Spleen (tissue), 13 donors: ENCODE measurements at places on chromosomes 2 and 18.
A peak's percentile ranks its signal among the peaks of the same experiment; 100 is the strongest.

DNA sequence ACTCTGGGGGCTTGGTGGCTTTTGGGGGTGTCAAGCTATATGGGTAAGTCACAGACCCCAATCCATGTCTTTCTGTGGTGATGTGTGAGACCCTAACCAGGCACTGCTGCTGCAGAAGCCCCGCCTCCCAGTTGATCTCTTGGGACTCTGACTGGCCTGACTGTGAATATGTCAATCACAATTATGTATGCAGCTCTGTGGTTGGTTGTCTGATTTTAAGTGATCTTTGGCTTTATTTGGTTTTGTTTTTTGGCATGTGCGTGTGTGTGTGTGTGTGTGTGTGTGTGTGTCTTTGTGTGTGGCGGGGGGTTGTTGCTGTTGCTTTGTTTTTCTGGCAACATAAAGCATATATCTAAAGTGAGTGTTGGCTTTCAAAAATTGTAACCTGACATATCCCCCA is 78.5 kb upstream of the GLS start:
- DNase-seq = no peak

- DNase-seq = no peak
Measured at GRCh38 chr2:41293491-41293890, 754.3 kb upstream of the PKDCC start.

DNA sequence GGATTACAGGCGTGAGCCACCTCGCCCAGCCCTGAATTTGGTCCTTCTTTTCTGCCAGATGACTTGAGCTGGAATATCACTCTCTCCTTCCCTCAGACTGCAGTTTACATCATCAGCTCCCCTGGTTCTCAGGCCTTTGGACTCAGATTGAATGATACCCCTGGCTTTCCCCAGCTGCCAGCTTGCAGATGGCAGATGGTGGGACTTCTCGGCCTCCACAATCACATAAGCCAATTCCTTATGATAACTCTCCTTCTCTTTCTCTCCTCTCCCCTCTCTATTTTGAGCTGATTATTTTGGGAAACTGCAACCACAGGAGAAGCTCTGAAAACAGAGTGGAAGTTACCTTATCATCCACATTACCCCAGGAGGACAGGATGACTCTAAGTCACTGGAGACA is 33.4 kb upstream of the ATP8B1 start:
- no peak for DNase-seq

DNA sequence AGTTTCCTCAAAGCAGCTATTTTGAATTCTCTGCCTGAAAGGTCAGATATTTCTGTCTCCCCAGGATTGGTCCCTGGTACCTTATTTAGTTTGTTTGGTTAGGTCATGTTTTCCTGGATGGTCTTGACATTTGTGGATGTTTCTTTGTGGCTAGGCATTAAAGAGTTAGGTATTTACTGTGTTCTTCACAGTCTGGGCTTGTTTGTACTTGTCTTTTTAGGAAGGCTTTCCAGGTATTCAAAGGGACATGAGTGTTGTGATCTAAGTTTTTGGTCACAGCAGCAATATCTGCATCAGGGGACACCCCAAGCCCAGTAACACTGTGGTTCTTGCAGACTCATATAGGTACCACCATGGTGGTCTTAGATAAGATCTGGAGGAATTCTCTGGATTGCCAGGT is 11.8 kb downstream of the MYO3B start:
- DNase-seq = no peak

GRCh38 chr18:25814841-25815458 is 275.5 kb downstream of the SS18 start:
- DNase-seq = no peak

- no peak for DNase-seq
Measured at GRCh38 chr2:74119339-74119738, 28.4 kb downstream of the BOLA3 start.

DNA sequence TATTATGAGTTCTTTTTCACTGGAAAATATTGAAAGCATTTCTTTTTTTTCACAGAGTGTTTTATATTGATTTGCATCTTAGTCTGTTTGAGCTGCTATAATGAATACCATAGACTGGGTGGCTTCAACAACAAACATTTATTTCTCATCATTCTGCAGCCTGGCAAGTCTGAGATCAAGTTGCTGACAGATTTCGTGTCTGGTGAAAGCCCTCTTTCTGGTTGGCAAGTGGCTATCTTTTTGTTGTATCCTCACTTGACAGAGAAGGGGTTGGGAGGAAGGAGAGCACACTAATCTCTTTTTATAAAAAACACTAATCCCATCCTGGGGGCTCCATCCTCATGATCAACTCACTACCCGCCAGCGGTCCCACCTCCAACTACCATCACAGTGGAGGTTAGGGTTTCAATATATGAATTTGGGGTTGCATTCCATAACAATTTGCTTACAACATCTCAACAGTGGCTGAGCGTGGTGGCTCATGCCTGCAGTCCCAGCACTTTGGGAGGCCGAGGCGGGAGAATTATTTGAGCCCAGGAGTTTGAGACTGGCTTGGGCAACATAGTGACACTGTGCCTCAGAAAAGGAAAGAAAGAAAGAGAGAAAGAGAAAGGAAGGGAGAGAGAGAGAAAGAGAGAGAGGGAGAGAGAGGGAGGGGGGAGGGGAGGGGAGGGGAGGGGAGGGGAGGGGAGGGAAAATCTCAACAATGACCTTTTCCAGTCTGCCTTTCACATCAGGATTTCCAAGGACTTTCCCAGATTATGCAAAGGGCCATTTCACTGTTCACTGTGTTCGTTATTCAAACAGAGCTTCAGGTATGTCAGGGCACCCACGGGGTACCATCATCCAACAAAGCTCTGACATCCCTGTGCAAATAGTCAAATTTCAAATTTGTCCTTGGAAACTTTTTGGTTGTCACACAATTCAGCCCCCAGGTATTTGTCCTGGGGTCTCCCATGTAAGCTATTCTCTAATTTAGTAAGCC is 111.1 kb downstream of the AP1S3 start:
- no peak for DNase-seq

DNA sequence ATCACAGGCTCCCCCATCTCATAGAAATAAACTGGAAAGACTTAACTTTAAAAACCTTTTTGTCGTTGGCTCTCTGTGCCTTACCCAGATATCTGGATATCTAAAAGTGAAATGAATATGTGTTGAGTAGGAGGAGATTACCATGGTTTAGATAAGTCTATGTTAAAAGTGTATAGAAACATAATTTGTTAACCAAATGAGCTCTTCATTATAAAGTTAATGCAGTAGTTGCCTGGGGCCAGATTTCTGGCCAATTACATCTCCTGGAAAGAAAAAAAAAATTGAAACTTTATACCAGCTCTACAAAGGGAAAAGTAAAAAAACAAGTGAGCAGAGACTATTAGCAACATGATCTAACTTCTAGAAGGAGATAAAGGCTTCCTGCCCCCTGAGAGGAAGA is 259.6 kb upstream of the UBE2E3 start:
- DNase-seq = no peak

GRCh38 chr2:104846786-104847585 is 6.9 kb upstream of the POU3F3 start:
- DNase-seq = no peak

GRCh38 chr18:61666876-61667590 is 225.8 kb downstream of the RNF152 start:
- no peak for DNase-seq

GRCh38 chr2:105571445-105571987 is 172.7 kb upstream of the FHL2 start:
- no peak for DNase-seq

GRCh38 chr2:233469261-233470010 is 97.1 kb downstream of the USP40 start:
- no peak for DNase-seq

- DNase-seq = no peak
Measured at GRCh38 chr18:63878925-63879324, 8.6 kb upstream of the SERPINB2 start.

- DNase-seq = no peak
Measured at GRCh38 chr2:55511508-55512124, 7.9 kb upstream of the CFAP36 start.

- peak; percentile 84 for DNase-seq
Measured at GRCh38 chr2:127106457-127106990, 430 bp downstream of the BIN1 start.

GRCh38 chr2:195318440-195319111 is 338.4 kb upstream of the SLC39A10 start:
- no peak for DNase-seq

DNA sequence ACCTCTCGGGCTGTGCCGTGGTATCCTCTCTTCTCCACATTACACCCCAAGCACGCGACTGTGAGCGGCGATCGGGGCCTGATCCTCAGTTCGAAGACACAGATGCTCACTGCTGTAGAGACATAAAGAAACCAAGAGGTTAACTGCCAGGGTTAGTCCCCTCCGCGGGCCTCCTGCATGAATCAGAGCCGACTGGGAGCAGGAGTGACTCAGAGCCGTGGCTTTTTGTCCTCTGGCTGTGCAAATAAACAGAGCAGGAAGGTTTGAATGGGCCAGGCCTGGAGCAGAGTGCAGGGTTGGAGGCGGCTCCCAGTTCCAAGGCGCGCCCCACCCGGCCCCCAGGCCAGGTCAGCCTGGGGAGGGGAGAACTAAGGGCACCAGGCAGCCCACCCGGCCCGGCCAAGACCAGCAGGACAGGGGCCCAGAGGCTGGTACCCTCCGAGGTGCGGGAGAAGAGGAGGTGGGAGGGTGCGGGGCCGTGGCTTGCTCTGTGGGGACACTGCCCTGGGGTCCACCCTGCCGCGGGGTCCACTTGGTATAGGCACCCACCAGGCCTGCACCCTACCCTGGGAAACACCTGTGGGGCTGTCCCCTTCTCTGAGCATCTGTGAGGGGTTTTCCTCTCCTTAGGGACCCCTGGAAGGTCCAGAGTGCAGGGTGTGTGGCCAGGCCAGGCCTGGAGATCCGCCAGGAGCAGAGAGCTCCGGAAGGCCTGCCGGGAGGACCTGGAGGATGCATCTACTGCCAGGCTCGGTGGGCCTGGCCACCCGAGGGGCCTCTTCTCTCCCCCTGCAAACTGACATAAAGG is 16.5 kb downstream of the TWIST2 start:
- DNase-seq = peak; percentile 66

DNA sequence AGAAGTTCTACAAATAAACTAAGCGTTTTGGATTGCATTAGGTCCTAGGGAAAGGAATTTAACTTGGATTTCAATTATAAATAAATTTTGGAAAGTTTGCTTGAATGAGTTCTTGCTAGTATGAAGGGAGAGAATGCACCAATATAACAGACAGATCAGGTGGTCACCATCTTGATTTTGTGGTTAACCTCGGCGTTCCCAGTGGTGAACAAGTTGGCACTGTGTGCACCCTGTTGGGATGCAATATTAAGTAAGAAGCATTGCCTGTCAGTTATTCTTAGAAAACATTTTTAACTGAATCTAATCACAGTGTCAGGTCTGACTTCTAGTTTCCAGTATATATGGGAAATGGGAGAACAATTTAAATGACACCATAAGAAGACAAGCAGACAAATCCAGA is 673.4 kb downstream of the SLC4A3 start:
- no peak for DNase-seq

GRCh38 chr2:138335036-138335435 is 166.5 kb upstream of the SPOPL start:
- no peak for DNase-seq

DNA sequence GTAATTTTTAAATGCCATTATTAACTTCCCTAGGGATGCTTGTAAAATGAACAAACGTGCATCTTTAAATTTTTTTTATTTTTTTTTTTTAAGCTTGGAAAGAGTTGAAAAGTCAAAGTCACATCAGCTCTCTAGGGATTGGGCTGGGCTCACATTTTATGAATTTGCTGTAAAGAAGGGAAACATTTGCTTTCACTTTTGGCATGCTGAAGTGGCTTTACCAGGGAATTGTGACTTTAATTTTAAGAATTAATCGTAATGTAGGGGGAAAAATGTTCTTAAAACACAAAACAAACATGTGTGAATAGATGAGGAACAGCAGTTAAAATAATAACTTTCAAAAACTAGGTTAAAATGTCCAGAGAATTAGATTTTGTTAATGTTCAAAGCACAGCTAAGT is 123.0 kb downstream of the AGAP1 start:
- no peak for DNase-seq

- DNase-seq = no peak
Measured at GRCh38 chr2:29066997-29067605, 7.2 kb downstream of the PCARE start.

- DNase-seq = no peak
Measured at GRCh38 chr2:6932828-6933227, 15.6 kb downstream of the RNF144A start.

DNA sequence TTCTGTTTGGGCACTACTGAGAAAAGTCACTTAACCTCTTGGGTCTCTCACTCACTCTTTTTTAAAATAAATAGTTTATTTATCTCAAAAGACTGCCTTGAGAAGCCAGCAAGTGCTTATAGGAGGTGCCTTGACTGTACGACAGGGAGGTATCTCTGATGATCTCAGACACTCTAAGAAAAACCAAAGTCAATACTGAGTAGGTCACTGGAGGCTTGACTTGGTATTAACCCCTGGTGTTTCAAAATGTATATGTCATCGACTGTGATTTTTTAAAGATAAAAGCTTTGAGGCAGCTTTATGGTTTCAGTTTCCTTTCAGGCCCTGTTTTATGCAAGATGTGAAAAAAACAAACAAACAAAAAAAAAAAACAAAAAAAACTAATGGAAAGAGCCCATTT is 33.7 kb downstream of the MREG start:
- no peak for DNase-seq

DNA sequence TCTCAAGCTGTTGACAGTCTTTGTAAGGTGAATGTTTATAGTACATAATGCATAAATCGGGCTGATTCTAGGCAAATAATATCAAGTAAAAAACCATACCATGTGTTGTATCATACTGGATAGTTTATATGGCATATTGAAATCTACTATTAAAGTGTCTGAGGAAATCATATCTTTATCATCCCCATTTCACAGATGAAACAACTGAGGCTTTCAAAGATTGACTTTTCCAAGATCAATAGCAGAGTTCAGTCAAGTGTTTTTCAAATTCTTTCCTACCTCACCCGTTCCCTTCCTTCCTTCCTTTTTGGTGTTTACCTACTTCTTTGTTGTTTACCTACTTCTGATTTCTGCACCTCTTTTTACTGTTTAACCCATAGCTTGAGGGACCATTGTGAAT is 2.0 kb downstream of the LYPD6 start:
- no peak for DNase-seq
